ENCODE measurements at places on chromosomes 2 and 18.

DNA sequence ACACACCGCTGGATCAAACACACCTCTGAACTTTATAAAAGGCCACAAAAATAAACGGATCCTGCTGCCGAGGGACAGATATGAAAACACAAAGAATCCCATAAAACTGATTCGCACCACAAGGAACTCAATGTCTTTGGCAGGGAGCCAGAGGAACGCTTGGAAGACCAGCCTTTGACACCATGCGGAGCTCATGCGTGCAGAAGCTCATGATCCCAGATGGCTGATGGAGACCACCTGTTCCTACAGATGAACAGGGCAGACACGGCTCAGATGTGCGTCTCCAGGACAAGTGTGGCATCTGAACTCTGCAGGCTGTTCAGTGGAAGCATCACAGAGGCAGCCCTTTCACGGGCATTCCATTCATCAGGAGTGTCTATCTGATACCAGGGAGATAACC, 24.9 kb downstream of the COPS9 start:
- DNase-seq: no peak

GRCh38 chr2:145593991-145594614, 1074.2 kb upstream of the ZEB2 start:
- DNase-seq: no peak

DNA sequence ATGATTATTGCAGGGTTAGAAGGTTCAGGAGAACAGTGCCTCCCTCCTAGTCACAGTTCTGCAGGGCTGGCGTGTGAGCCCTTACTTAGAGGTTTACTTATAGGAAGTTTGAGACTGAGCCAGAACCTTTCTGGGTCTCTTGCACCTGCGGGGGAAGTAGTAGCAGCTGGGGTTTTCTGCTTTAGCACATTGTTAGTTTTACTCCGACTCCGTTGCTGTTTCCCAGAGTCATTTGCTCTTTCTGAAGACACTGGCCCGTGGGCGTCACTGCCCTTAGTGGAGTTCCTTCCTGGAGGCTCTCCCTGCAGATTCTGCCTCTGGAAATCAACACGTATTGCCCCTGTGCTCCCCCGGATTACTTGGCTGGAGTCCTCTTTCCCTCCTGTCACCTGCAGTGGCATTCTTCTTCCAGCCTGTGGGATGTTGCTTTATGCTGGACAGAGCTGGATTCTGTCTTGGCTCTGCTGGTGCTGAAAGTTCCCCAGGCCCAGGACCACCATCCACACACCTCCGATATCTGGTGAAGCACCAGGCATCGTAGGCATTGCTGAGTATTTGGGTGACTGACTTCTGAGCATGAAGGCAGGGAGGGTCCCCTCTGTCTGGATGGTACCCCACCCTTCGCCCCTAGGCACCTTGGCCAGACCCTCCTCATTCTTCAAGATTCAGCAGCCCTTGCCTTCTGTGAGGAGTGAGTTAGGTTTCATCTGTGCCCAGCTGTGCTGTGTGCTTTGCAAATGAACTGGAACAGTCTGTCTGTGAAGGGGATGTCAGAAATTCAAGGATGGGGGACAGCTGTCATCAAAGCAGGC, 51.7 kb downstream of the AGAP1 start:
- no peak for DNase-seq

DNA sequence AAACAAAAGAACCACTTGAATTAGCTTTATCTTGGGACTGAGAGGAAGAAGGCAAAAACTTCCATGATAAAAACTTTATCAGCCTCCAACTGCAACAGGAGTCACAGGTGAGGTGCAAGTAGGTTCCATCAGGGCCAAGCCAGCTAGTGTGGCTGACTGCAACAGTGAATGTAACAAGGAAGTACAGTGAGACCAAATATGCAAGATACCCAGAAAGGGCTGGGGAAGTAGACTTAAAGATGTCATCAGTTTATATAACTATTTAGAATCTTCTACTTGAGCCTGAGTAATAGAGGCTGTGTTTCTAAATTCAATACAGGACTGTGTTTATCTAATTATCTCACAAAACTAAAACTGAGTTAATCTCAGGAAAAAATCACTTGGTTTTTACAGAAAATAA, 14.8 kb downstream of the PLEKHM3 start:
- no peak for DNase-seq

DNA sequence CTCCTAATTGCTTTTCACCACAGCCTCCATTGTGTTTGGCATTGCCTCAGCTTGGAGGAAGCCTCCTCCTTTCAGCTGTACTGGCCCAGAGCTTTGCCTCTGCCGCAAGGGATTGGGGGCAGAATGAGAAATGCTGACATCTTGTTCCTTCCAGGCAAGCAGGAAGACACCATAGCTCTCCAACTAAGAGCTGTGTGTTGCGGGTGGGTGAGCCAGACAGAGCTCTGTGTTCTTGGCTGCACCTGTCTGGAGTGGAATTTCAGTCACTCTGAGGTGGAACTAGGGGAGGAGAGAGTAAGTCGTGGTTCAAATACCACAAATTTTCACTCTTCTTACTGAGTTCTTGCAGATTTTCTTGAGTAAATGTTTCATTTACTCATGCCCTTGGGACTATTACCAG, 36.6 kb upstream of the KCNF1 start:
- DNase-seq: no peak

DNA sequence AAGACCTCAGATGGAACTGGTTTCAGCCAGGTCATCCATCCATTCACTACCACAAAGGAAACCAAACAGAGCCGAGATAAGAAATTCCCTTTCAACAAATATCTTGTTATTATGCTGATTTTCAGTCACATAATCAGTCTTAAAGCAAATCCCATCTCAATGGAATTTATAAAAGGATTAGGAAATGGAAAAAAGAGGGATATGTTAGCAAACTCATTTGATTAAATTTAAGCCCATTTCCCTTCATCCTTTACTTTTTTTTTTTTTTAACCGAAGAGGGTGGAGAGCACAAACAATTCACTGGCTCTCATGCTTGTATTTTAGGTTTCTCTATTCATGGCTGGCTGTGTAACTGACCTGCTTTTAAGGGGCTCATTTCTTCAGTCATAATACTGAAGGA, 109.0 kb upstream of the GATA6 start:
- no peak for DNase-seq

DNA sequence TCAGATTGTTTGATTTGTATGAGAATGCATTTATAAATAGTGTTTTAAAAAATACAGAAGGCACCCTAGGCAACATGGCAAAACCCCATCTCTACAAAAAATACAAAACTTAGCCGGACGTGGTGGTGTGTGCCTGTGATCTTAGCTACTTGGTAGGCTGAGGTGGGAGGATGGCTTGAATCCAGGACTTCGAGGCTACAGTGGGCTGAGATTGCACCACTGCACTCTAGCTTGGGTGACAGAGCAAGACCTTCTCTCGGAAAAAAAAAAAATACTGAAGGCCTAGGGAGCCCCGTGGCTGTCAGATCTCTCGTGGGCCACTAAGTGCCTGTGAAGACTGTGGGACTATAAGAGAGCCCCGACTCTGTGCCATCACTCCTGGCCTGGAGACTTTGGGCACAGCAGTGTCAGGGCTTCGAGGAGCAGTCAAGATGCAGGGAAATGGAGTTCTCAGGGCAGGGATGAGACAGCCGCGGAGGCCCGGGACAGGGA, 40.5 kb downstream of the MYO7B start:
- DNase-seq: no peak

GRCh38 chr2:64137996-64138395, 6.2 kb downstream of the PELI1 start:
- no peak for DNase-seq

GRCh38 chr2:200993097-200993496, 29.6 kb upstream of the ORC2 start:
- no peak for DNase-seq

DNA sequence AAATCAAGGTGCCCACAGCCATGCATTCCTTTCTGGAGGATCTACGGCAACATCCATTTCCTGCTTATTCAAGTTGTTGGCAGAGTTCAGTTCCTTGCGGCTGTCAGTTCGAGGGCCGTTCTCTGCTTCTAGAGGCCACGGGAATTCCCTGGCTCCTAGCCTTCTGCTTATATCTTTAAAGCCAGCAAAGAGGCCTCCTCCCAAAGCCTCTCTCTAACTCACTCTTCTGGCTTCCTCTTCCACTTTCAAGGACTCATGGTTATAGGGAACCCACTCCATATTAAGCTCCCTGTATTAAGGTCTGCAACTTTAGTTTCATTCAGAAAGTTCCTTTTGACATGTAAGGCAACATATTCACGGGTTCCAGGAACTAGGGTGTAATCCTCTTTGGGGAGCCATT, 150.1 kb upstream of the RMP24 start:
- DNase-seq: no peak
